ENCODE measurements at places on chromosomes 7 and 10.

DNA sequence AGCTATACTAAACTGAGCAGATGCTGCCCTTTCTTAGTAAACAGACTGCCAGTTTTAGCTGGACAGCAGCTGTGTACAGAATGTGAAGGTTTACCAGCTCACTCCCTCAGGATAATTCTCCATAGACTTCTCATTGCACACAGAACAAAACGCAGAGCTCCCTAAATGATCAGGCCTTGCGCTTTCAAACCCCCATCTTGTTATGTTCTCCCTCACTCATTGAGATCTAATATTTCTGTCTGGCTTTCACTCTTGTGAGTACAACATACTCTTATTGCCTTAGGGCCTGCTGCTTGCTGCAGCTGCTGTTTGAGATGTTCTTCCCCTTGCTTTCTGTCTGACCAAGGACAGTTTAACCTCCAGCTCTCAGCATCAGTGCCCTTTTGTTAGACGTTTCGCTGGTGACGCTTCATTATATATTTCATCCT is 17.3 kb downstream of the VWDE start:
- no peaks in the 10 kb centered on the region for H3K4me1 ChIP-seq
- H3K27ac ChIP-seq: no peak overlapping the region
- no peak overlapping the region for H3K4me3 ChIP-seq

GRCh38 chr10:91597197-91597881 is 35.5 kb downstream of the PPP1R3C start:
- H3K4me1 ChIP-seq: peaks cover 56% of the 10 kb centered on the region
- no peaks in the 10 kb centered on the region for H3K27me3 ChIP-seq
- peak overlapping the region; percentile 72 for H3K27ac ChIP-seq
- no peaks in the 10 kb centered on the region for H3K36me3 ChIP-seq

GRCh38 chr10:113005380-113005779 is 55.3 kb downstream of the TCF7L2 start:
- no peaks in the 10 kb centered on the region for H3K27me3 ChIP-seq
- DNase-seq: no peak
- H3K4me3 ChIP-seq: no peak overlapping the region
- no peak overlapping the region for H3K27ac ChIP-seq

DNA sequence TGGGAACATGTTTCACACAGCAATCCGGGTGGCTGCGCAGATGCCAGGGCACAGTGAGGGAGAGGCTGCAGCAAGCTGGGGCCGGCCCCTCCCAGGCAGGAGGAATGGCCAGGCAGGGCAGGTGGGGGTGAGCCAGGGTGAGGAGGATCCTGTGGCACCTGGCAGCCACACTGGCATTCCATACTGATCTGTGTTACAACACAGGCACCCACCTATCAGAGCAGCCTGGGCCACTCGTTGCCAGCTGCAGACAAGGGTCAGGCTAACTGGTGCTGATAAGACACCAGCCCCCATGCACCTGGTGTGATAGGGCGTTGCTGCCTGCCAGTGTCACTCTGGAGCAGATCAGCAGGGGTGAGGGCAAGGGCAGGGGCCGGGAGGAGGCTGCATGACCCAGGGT is 16.6 kb upstream of the RET start:
- no peak overlapping the region for H3K4me3 ChIP-seq
- H3K4me1 ChIP-seq: no peaks in the 10 kb centered on the region
- no peaks in the 10 kb centered on the region for H3K27me3 ChIP-seq
- peak; percentile 73 for DNase-seq
- H3K27ac ChIP-seq: no peak overlapping the region
- H3K36me3 ChIP-seq: no peaks in the 10 kb centered on the region

DNA sequence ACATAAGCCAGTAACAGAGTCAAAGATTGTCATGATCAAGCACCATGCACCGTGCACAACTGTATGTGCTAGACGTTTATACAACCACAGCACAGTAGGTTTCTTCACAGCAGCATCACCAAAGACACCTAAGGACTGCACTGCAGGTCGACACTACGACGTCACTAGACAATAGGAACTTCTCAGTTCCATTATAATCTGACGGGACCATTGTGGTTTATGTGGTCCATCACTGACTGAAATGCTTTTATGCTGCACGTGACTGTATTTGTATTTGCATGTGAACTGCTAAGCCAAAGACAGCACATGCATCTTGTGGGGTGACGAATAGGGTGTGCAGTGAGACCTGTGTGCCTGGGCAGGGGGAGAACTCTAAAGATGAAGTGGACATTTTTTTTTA is 164.9 kb downstream of the PARD3 start:
- no peak overlapping the region for H3K4me3 ChIP-seq
- peaks cover 4% of the 10 kb centered on the region for H3K4me1 ChIP-seq
- no peak for DNase-seq
- no peak overlapping the region for H3K27ac ChIP-seq

GRCh38 chr7:107122486-107122911 is 46.3 kb upstream of the HBP1 start:
- no peak for DNase-seq
- H3K4me1 ChIP-seq: no peaks in the 10 kb centered on the region
- no peaks in the 10 kb centered on the region for H3K36me3 ChIP-seq
- H3K27ac ChIP-seq: no peak overlapping the region

DNA sequence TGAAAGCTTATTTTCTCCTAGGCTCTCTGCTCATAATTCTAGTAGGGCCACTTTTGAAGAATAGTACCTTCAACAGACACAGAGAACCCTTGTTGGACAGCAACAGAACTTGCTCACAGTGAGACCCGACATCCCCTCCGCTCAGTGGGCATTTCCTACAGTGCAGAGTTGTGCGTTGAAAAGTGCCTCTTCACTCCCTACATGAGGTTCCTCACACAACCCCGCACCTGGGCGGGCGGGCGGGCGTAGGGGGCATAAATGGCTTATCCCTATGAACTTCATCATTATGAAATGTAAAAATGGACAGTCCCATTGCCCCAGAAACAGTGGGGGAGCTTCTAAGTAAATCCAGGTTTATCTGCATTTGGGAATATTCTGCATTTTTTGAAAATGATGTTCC is 174.9 kb downstream of the MGMT start:
- no peak overlapping the region for H3K27ac ChIP-seq
- H3K4me3 ChIP-seq: no peak overlapping the region
- DNase-seq: no peak
- H3K36me3 ChIP-seq: no peaks in the 10 kb centered on the region
- H3K27me3 ChIP-seq: no peaks in the 10 kb centered on the region

DNA sequence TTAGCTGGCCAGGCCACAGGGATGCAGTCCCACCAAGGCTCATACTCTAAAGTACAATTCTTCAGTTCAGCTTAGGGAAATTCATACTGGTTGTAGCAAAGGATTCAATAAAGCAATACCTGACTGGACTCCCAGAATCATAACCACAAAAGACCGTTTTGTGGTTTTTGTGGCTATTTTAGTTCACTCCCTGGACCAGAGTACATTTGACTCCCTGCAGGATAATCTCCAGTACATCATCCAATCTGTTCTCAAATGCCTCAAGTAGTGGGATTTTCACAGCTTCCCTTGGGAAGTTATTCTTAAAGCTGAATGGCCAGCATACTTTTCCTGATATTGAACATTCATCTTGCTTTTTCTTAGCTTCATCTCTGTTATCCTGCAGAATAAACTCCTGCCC is 29.3 kb upstream of the YAE1 start:
- H3K27ac ChIP-seq: no peak overlapping the region
- H3K36me3 ChIP-seq: no peaks in the 10 kb centered on the region
- no peak overlapping the region for H3K4me3 ChIP-seq

- no peak for DNase-seq
- H3K4me3 ChIP-seq: no peak overlapping the region
- peaks cover 9% of the 10 kb centered on the region for H3K4me1 ChIP-seq
- no peaks in the 10 kb centered on the region for H3K27me3 ChIP-seq
- H3K27ac ChIP-seq: no peak overlapping the region
Observed at GRCh38 chr10:103980288-103980906, 13.5 kb downstream of the SLK start.

DNA sequence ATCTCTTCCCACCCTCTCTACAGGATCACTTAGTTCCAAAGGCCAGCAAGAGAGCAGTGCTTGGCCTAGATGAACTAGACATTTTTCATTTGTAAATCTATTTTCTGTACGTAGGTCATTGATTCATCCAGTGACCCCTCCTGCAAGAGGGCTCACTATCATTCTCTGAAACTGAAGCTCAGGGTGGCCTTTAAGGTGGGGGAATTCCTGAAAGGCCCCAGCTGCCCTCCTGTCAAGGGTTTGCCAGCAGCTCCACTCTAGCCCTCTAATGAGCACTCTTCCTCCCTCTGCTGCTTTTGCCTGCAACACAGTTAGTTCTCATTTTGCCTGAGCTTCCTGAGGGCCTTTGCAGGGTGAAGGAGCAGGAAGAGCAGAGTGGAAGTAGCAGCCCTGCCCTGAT is 41.2 kb downstream of the LRRC18 start:
- no peaks in the 10 kb centered on the region for H3K27me3 ChIP-seq
- H3K4me3 ChIP-seq: no peak overlapping the region
- no peaks in the 10 kb centered on the region for H3K4me1 ChIP-seq
- H3K27ac ChIP-seq: no peak overlapping the region

DNA sequence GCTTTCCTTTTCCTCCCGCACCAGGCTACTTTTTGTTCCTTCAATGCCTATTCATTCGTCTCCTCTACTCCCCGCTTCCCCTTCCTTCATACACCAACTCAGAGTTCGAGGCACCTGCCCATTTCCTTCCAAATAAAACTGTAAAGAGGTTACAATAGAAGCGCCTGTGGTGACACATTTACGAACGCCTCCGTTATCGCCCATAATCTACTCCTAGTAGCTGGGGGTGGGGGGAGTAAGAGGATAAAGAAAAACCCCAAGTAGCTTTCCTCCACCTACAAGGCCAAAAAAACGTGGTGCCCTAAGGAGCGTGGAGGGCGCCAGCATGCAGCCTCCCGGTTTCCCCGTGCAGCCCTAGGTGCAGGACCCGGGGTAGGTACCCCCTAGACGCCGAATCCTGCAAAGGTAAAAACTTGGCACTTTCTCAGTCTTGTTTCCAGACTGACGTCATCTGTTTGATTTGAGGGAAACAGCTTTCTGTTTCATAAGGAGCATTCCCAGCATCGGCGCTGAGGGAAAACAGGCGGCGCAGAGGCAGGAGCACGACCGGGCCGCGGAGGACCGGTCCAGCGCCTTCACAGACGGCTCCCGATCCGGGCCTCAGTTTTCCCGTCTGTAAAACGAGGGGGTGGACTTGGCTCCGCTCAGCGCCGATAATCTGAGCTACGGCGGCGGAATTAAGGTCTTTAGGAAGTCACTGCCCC is 922 bp downstream of the PPA1 start:
- H3K4me1 ChIP-seq: peaks cover 5% of the 10 kb centered on the region
- peak overlapping the region; percentile 76 for H3K4me3 ChIP-seq
- H3K27ac ChIP-seq: peak overlapping the region; percentile 99
- H3K27me3 ChIP-seq: no peaks in the 10 kb centered on the region
- no peaks in the 10 kb centered on the region for H3K36me3 ChIP-seq

GRCh38 chr10:125093199-125093973 is 67.0 kb downstream of the CTBP2 start:
- no peaks in the 10 kb centered on the region for H3K36me3 ChIP-seq
- H3K27ac ChIP-seq: peak overlapping the region; percentile 71
- no peaks in the 10 kb centered on the region for H3K4me1 ChIP-seq
- DNase-seq: no peak

DNA sequence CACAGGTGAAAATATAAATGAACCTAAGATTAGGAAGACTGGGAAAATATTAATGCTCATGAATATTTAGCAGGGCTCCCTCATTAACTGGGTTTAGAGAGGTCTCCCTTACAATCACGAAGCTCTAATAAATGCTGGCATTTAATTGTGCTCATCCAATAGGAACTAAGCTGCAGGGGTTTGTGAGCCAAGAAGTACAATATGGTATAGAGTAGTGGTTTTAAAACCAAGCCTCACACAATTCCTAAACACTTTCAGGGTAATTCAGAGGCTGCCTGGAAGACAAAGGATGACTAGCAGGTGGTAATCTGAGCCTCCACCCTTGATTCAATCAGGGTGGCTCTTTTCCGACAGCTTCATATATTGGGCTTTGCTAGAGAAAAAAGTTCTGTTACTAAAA is 103.3 kb downstream of the GPAM start:
- no peaks in the 10 kb centered on the region for H3K36me3 ChIP-seq
- H3K27ac ChIP-seq: no peak overlapping the region
- no peaks in the 10 kb centered on the region for H3K27me3 ChIP-seq
- H3K4me3 ChIP-seq: no peak overlapping the region
- H3K4me1 ChIP-seq: peaks cover 2% of the 10 kb centered on the region

- H3K27ac ChIP-seq: no peak overlapping the region
- no peak overlapping the region for H3K4me3 ChIP-seq
- DNase-seq: no peak
Observed at GRCh38 chr10:129272866-129273650, 194.0 kb upstream of the MGMT start.

- no peaks in the 10 kb centered on the region for H3K27me3 ChIP-seq
- H3K27ac ChIP-seq: no peak overlapping the region
- no peak for DNase-seq
- peaks cover 2% of the 10 kb centered on the region for H3K4me1 ChIP-seq
- H3K4me3 ChIP-seq: no peak overlapping the region
- no peaks in the 10 kb centered on the region for H3K36me3 ChIP-seq
Observed at GRCh38 chr10:77245953-77246352, 391.7 kb downstream of the KCNMA1 start.

GRCh38 chr7:69678494-69679187 is 80.4 kb downstream of the AUTS2 start:
- H3K4me3 ChIP-seq: no peak overlapping the region
- no peaks in the 10 kb centered on the region for H3K36me3 ChIP-seq
- DNase-seq: no peak
- H3K4me1 ChIP-seq: no peaks in the 10 kb centered on the region

- no peaks in the 10 kb centered on the region for H3K27me3 ChIP-seq
- no peak for DNase-seq
- H3K4me1 ChIP-seq: peaks cover 8% of the 10 kb centered on the region
Observed at GRCh38 chr7:23298141-23298881, 828 bp upstream of the MALSU1 start.

- no peak overlapping the region for H3K4me3 ChIP-seq
- no peaks in the 10 kb centered on the region for H3K4me1 ChIP-seq
- no peaks in the 10 kb centered on the region for H3K27me3 ChIP-seq
- no peak overlapping the region for H3K27ac ChIP-seq
Observed at GRCh38 chr7:137209151-137209817, 134.2 kb downstream of the PTN start.

GRCh38 chr7:69692611-69693010 is 94.3 kb downstream of the AUTS2 start:
- no peaks in the 10 kb centered on the region for H3K36me3 ChIP-seq
- H3K4me1 ChIP-seq: no peaks in the 10 kb centered on the region
- no peak overlapping the region for H3K4me3 ChIP-seq
- no peak for DNase-seq
- H3K27ac ChIP-seq: no peak overlapping the region
- H3K27me3 ChIP-seq: no peaks in the 10 kb centered on the region

DNA sequence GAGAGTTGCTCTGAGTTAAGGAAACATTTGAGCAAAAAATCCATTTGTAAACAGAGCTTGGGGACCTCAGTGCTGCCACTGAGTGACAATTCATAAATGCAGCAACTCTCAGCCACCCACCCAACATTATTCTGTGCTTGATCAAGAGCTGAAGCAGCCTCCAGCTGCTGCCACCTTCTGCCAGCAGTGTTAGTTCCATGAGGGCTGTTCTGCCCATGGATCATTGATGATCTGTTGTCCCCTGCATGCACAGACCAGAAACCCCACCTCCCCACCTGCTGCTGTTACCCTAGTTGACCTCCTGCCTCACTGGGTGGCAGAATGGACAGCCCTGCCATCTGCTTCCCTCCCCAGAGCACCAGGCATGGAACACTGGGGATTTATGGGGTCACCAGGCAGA is 305.4 kb downstream of the KCNMA1 start:
- DNase-seq: no peak
- no peak overlapping the region for H3K27ac ChIP-seq
- no peaks in the 10 kb centered on the region for H3K36me3 ChIP-seq
- no peaks in the 10 kb centered on the region for H3K27me3 ChIP-seq
- H3K4me3 ChIP-seq: no peak overlapping the region
